Naive thymus-derived CD8-positive, alpha-beta T cell (primary cell): ENCODE measurements at places on chromosomes 7 and 10. TPM values are rescaled to one million over a fixed set of nuclear protein-coding genes. Genes with fewer than 3 reads are reported as not detected.

- H3K4me3 ChIP-seq = no peak overlapping the region
- H3K27me3 ChIP-seq = peaks cover 5% of the 10 kb centered on the region
- no peak overlapping the region for H3K27ac ChIP-seq
- DNase-seq = no peak
Observed at GRCh38 chr10:15585303-15585715, 134.4 kb downstream of the ITGA8 start.

GRCh38 chr7:149720372-149721083 lies 52.9 kb downstream of the ZNF467 start:
- H3K36me3 ChIP-seq = peaks cover 48% of the 10 kb centered on the region
- no peak overlapping the region for H3K4me3 ChIP-seq
- H3K27me3 ChIP-seq = no peaks in the 10 kb centered on the region
- DNase-seq = no peak
- peaks cover 17% of the 10 kb centered on the region for H3K4me1 ChIP-seq

DNA sequence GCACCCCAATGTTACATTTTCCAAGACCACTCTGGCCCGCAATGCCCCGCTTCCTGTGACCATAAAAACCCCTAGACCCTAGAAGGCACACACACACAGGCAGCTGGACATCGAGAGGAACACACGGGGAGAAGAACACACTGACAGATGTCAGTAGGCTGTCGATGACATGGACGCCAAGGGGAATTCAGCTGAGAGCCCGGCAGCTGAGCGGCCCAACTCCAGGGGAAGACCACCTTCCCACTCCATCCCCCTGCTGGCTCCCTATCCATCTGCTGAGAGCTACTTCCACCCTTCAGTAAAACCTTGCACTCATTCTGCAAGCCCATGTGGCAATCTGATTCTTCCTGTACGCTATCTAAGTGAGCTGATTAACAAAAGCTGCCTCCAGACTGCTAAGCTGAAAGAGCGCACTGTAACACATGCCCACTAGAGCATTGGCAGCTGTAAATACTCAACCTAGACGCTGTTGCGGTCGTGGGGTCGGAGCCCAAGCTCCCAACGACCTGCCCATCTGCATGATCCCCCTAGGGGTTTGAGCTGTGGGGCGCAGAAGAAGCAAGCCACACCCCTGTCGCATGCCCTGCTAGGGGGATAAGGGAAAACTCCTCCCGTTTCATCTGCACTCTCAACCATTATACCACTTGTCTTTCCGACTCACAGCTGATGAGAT lies 843.6 kb upstream of the POT1 start:
- H3K4me1 ChIP-seq = no peaks in the 10 kb centered on the region
- H3K36me3 ChIP-seq = no peaks in the 10 kb centered on the region
- DNase-seq = no peak
- no peak overlapping the region for H3K4me3 ChIP-seq
- H3K27ac ChIP-seq = no peak overlapping the region

- no peak for DNase-seq
- no peak overlapping the region for H3K4me3 ChIP-seq
- H3K36me3 ChIP-seq = peaks cover 14% of the 10 kb centered on the region
- no peaks in the 10 kb centered on the region for H3K4me1 ChIP-seq
- H3K27ac ChIP-seq = no peak overlapping the region
Observed at GRCh38 chr7:149764481-149765398, 8.6 kb downstream of the ZNF467 start.

DNA sequence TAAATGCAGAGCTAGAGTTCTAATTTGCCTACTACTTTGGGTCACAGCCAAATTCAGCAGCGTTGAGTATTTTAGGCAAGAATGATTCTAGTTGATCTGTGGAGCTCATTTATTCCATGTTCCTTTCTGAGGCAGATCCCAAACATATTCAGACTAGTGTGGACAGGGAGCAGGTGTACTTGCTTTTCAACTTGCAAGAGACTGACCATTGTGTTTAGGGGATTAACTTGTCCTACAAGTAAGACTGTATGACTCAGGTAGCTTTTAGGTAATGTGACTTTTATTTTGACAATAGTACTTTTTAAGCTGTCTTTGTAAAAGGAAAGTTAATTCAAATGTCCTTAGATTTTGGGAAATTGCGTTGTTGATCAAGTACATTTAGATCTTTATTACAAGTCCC lies 285.5 kb downstream of the TWIST1 start:
- DNase-seq = no peak
- no peaks in the 10 kb centered on the region for H3K27me3 ChIP-seq
- no peak overlapping the region for H3K4me3 ChIP-seq
- H3K4me1 ChIP-seq = no peaks in the 10 kb centered on the region

- no peak for DNase-seq
- H3K27ac ChIP-seq = no peak overlapping the region
- H3K36me3 ChIP-seq = no peaks in the 10 kb centered on the region
- no peak overlapping the region for H3K4me3 ChIP-seq
- H3K4me1 ChIP-seq = no peaks in the 10 kb centered on the region
Observed at GRCh38 chr10:8520382-8520781, 465.9 kb downstream of the GATA3 start.

DNA sequence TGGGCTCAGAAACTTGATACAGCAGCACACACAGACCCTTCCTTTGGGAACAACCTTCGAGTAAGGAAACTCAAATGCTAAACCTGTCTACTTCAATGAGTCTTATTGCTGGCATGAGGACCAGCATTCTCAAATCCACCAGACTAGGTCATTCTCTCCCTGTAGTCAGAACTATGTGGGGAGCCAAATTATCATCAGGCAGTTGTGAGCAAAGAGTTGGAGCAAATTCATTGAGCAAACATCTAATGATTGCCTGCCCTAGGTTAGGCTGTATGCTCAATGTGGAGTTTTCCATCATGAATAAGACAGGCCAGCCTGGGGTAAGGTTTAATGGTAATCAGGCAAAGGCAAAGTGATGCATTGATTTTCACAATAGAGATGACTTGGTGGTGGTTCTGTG lies 3.6 kb downstream of the EPDR1 start:
- peaks cover 6% of the 10 kb centered on the region for H3K36me3 ChIP-seq
- peaks cover 12% of the 10 kb centered on the region for H3K4me1 ChIP-seq
- peaks cover 30% of the 10 kb centered on the region for H3K27me3 ChIP-seq
- H3K4me3 ChIP-seq = no peak overlapping the region
- no peak for DNase-seq

DNA sequence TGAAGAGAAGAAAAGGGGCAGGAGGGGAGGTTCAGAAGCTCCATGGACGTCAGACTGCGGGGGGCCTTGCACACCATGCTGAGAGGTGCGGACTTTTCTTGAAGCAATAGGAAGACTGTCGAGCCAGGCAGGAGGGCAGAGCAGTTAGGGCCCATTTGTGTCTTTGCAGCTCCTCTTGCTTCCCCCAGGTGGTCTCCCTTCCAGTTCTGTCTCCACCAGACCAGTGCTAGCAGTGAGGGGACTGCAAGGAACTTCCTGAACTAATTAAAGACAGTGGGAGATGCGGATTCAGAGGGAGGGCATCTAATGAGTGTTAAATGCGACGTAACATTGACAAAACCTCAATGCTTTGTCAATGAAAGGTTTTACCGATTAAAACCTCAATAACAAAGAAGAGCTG lies 225.4 kb downstream of the USP6NL start:
- no peaks in the 10 kb centered on the region for H3K27me3 ChIP-seq
- H3K36me3 ChIP-seq = no peaks in the 10 kb centered on the region
- peaks cover 8% of the 10 kb centered on the region for H3K4me1 ChIP-seq
- no peak for DNase-seq
- no peak overlapping the region for H3K27ac ChIP-seq
- H3K4me3 ChIP-seq = no peak overlapping the region

GRCh38 chr10:113433711-113434110 lies 119.1 kb upstream of the HABP2 start:
- no peaks in the 10 kb centered on the region for H3K36me3 ChIP-seq
- no peak overlapping the region for H3K4me3 ChIP-seq

- H3K4me1 ChIP-seq = no peaks in the 10 kb centered on the region
- H3K36me3 ChIP-seq = no peaks in the 10 kb centered on the region
- no peak overlapping the region for H3K4me3 ChIP-seq
- H3K27ac ChIP-seq = no peak overlapping the region
Observed at GRCh38 chr7:18064242-18064838, 36.7 kb upstream of the PRPS1L1 start.

- H3K4me3 ChIP-seq = no peak overlapping the region
- H3K36me3 ChIP-seq = no peaks in the 10 kb centered on the region
- no peaks in the 10 kb centered on the region for H3K27me3 ChIP-seq
- DNase-seq = no peak
Observed at GRCh38 chr7:154578336-154578735, 424.6 kb downstream of the PAXIP1 start.

GRCh38 chr7:70416986-70417655 lies 714.8 kb upstream of the GALNT17 start:
- H3K4me1 ChIP-seq = no peaks in the 10 kb centered on the region
- H3K27me3 ChIP-seq = no peaks in the 10 kb centered on the region
- no peak overlapping the region for H3K27ac ChIP-seq
- no peak overlapping the region for H3K4me3 ChIP-seq
- DNase-seq = no peak
- no peaks in the 10 kb centered on the region for H3K36me3 ChIP-seq

GRCh38 chr7:77409739-77410547 lies 6.2 kb downstream of the GSAP start:
- H3K36me3 ChIP-seq = peaks cover 2% of the 10 kb centered on the region
- H3K27ac ChIP-seq = no peak overlapping the region
- no peak overlapping the region for H3K4me3 ChIP-seq
- H3K27me3 ChIP-seq = no peaks in the 10 kb centered on the region

- no peaks in the 10 kb centered on the region for H3K36me3 ChIP-seq
- H3K27ac ChIP-seq = no peak overlapping the region
- no peak overlapping the region for H3K4me3 ChIP-seq
Observed at GRCh38 chr7:86320889-86321288, 322.8 kb upstream of the GRM3 start.

Gene RBM48
- 45.7 TPM for total RNA-seq

Gene STEAP1
- total RNA-seq = not detected

Gene ABCB1
- 58.7 TPM for total RNA-seq

Gene ELOVL3
- total RNA-seq = not detected

Gene TMEM130
- total RNA-seq = not detected

Gene RPS24
- 2,141 TPM for total RNA-seq

Gene SKAP2
- total RNA-seq = 7.5 TPM

Gene ARHGEF35
- 4.2 TPM for total RNA-seq

Gene FZD8
- total RNA-seq = 0.60 TPM

Gene SVOPL
- not detected for total RNA-seq

Gene LRIT2
- total RNA-seq = not detected

Gene ZNF679
- not detected for total RNA-seq
